Fibroblast of skin of left quadriceps (primary cell): ENCODE measurements at places on chromosomes 3 and 15.
A peak's percentile ranks its signal among the peaks of the same experiment; 100 is the strongest.

DNA sequence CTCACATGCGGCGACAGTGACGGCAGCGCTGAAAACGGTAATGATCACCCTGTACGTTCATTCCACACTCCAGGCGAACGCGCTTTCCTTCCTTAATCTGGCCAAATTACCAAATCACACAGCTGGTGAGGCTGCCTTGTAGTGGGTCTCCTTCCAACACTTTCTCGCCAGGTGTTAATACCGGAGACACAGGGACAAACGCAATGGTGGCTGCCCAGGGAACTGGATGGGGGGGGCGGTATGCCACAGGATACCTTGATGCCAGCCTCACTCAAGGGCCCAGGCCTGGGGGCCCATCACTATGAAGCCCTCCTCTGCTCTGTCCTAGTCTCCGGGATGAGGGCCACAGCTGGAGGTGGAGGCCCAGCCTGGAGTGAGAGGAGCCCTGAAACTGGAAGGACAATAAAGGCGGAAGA lies 1.4 kb upstream of the CAMK2N2 start:
- DNase-seq: no peak

GRCh38 chr15:80107774-80108173 lies 45.0 kb upstream of the FAH start:
- DNase-seq: no peak

DNA sequence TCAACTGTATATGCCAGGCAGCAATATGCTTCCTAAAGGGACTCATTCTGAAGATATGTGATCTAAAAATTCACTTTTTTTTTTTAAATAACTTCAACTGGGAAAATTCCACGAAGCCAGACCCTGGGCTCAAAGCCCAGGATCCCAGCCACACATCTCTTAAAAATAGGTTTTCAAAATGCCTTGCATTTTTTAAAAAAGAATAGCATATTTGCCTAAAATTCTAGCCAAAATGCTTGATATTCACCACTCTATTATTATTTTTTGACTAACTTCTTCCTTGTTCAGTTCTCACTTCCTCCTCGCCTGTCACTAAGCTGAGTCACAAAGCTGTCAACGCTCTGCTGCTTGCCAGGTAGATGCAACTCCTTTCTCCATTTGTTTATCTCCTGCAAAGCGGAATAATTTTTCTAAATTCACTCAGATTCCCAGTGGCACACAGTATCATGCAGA lies 28.0 kb upstream of the VGLL4 start:
- DNase-seq: peak; percentile 66

GRCh38 chr3:9497821-9498565 lies 55.6 kb downstream of the LHFPL4 start:
- no peak for DNase-seq
